ENCODE measurements at places on chromosomes 5 and 9.

DNA sequence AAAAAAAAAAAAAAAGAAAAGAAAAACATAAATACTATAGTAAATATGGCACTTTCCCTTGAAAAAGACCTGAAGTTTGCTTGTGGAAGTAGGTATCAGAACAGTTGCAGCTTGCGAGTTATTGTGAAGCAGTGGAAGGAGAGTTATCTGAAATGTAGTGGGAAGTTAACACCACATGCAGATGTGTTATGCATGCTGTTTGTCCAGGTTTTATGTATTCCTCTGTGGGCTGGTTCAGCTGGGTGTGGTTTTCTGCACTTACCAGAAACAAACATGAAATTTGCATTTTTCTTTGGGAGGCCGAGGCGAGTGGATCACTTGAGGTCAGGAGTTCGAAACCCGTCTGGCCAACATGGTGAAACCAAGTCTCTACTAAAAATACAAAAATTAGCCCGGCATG, 42.1 kb upstream of the CTNNA1 start:
- no peak for DNase-seq

DNA sequence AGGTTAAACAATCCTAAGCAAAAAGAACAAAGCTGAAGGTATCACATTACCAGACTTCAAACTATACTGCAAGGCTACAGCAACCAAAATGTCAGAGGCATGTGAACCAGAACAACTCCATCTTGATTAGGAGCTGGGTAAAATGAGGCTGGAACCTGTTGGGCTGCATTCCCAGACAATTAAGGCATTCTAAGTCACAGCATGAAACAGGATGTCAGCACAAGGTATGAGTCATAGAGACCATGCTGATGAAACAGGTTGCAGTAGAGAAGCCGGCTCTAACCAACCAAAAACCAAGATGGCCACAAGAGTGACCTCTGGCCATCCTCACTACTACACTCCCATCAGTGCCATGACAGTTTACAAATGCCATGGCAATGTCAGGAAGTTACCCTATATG, 252.0 kb downstream of the RASEF start:
- DNase-seq = no peak

- DNase-seq = no peak
These were observed 49.0 kb downstream of the PDE8B start for GRCh38 chr5:77259476-77259875.

DNA sequence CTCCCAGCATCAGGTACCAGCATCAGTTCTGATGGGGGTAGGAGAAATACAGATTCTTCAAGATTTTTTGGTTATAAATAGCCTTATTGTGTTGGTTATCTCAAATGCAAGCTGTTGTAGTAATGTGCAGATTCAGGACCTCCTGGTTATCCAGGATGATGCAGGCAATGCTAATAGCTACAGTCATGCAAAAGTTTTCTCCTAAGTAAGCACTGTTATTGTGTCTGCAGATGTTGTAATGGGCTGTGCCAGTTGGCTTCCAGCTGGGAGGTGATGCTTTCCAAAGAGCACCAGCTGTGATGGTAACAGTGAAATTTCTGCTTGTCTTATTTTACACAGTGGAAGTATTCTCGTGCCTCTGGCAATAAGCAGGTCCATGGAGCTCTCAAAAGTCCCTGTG, 719.2 kb upstream of the CTNND2 start:
- no peak for DNase-seq

DNA sequence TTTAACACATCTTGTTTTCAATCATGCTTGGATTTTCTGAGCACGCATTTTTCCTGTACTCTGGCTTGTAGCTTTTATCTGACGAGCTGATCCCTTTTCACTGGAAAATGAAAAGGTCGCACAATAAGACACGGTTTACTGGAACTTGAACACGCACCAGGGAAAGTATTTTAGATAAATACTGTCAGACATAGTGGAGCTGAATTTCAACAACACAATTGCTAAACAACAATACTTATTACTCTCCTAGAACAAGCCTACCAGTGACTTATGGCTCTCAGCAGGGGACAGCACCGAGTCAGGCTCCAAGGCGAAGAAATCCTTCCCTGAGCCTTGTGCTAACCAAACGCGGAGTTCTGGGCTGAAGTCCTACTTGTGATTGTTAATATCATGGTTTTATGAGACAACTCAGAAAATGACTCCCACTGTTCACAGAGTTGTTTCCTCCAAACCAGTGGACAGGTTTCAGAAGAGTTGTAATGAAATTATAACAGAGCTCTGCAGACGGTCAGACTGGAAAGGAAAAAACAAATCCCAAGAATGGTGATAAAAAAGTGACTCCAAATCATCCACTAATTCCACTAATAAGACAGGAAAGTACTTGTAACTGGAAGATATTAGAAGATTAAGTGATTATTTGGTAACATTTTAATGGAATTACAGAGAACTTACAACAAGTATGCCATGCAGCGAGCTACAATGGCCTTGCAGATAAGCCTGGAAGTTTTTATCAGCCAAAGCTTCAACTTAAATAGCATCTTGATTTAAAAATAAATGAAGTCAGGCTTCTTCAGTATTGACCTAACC, 359.6 kb downstream of the EBF1 start:
- DNase-seq = no peak

DNA sequence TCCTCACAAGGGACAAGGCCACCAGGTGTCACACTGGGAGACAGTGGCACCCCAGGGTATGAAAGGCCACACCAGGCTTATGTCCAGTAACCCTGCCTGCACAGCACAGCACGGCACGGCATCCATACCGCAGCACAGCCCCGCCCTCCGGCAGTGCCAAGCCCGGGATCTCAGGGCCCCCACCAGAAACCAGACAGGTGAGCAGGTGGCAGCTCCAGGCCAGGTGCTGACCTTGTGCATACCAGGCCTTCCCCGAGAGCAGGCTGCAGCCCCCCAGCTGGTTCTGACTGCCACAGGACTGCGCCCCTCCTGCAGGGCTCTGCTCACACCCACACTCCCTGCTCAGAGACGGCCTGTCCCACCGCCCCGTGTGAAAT, 56.5 kb downstream of the ADAMTS2 start:
- no peak for DNase-seq

- no peak for DNase-seq
These were observed 37.3 kb upstream of the KLF9 start for GRCh38 chr9:70451765-70452164.

- DNase-seq = peak; percentile 92
These were observed 53.7 kb downstream of the TMOD1 start for GRCh38 chr9:97555164-97555563.

DNA sequence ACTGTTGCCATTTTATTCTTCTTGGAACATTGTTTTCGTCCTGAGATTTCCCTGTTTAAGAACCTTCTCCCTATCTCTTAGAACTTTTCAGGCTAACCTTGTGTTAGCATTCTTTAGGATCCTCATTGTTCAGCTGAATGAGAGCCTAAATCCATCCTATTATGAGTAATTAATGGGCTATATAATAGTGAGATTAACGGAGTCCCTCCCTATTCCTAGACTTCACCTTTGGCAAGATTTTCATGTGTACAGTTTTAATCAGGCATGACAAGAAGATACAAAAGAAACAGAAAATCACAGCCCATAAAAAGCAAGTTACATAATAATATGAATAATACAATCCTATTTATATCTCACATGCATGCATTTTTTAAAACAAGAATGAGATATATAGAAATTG, 9.1 kb upstream of the MSMP start:
- no peak for DNase-seq

GRCh38 chr9:81479573-81479972, 209.8 kb downstream of the TLE1 start:
- DNase-seq = no peak

DNA sequence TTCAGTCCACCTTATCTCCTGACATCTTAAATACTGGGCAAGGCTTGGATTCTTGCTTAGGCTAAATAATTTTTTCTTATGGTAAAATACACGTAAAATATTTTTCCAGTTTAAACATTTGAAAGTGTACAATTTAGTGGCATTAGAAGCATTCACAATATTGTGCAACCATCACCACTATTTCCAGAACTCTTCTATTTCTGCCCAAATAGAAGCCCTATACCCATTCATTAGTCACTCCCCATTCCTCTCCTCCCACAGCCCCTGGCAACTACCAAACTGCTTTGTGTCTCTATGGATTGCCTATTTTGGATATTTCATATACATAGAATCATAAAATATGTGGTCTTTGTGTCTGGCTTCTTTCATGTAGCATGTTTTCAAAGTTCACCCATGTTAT, 57.6 kb downstream of the IL31RA start:
- DNase-seq = no peak

GRCh38 chr5:3276896-3277295, 318.7 kb upstream of the IRX1 start:
- no peak for DNase-seq

DNA sequence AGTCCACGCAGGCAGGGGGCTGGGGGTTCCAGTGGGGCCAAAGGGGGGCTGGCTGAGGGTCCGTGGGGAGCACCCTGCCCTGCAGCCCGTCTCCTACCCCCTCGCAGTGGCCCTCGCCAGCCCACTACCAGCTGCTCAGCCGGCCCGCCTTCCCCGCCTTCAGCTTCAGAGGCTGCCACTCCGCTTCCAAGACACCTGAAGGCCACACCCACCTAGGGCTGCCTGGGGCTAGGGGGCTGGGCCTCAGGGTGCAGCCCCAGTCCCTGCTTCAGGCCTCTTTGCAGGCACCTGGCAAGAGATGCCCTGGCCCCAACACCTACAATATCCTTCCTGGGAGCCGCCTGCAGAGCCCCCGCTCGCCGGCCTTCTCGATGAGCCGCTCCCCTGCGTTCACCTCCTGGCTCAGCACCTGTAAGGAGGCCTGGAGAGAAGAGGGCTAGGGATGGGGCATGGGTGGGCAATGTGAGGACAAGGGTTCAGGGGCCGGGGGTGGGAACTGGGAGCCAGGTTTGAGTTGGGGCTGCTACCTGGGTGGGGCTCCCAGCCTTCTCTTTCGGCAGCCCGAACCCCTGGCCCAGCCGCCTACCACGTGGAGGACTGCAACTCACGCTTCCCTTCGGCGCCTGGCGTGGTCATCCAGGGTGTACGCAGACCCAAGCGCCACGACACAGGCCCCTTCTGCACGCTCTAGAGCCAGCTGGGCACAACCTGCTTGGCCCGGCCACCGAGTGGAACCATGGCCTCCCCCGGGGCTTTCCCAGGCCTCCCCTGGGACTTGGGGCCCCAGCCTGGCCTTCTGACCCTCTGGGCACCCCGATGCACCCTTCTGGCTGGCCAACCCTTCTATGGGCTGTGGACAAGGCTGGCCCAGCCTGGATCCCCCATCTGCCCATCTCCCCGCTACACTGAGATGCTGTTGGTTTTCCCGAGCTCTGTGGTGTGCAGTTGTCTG, 1.7 kb downstream of the STPG3 start:
- DNase-seq = no peak

DNA sequence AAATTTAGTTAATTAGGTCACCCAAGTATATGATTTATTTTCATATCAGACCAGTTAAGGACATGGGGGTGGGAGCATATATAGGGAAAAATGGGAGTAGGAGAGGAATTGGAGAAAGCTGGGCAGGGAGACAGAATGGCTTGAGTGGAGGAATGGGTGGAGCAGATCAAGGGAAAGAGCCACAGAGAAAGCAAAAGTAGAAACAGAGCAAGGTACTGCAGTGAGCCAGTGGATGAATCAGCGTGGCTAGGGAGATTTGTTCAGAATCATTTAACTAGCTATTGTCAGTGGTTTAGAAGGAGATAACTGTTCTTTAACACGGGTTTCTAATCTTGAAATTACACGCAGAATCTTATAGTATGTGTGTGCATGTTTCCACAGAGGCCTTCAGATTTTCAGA, 37.4 kb downstream of the SNX24 start:
- DNase-seq = no peak

- DNase-seq = no peak
These were observed 21.6 kb downstream of the UBAC1 start for GRCh38 chr9:135939351-135940265.

DNA sequence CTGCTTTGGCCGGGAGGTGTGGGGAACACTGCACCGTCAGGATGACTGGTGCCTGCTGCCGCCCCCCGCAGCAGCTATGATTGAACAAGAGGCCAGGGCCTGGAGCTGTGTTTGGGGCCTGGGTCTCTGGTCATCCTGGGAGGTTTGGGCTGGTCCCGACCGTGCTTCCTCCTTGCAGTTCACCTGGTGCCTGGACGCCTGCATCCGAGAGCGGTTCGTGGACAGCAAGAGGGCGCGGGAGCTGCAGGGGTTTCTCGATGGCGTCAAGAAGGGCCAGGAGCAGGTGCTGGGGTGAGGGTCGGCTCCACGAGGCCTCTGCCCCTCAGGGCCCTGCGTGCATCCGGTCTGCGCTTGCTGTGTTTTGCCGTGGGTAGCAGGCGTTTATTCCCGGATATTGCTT, 8.9 kb downstream of the NELFB start:
- no peak for DNase-seq

- DNase-seq = peak; percentile 30
These were observed 6.8 kb upstream of the TIFAB start for GRCh38 chr5:135458921-135459331.

DNA sequence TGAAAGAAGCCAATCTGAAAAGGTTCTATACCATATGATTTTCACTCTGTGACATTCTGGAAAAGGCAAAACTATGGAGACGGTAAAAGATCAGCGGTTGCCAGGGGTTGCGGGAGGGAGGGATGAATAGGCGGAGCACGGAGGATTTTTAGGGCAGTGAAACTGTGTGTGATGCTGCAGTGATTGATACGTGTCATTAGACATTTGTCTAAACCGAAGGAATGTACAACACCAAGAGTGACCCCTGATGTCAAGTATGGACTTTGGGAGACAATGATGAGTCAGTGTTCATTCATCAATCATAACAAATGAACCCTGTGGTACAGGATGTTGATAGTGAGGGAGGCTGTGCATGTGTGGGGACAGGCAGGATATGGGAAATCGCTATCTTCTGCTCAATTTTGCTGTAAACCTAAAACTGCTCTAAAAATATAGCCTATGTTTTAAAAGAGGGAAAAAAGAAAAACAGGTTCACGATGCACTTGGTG, 34.4 kb downstream of the ERGIC1 start:
- no peak for DNase-seq

- no peak for DNase-seq
These were observed 60.1 kb downstream of the GADD45G start for GRCh38 chr9:89664896-89665329.

DNA sequence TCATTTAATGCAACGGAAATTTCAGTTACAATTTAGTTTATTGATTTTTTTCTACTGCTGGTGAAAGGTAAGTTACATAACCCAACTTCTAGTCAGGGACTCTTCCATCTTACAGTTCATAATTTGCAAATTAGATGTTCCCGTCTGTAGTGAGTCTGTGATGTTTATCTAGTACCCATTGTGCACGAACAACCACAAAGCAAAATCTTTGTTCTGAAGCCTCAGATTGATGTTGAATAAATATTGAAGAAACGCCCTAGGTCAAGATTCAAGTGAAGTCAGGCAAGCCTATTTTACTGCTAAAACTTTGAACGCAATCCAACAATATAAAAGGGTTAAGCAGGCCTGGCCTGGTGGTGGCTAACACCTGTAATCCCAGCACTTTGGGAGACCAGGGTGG, 43.1 kb downstream of the BASP1 start:
- DNase-seq = no peak

- no peak for DNase-seq
These were observed 295.3 kb upstream of the DMRT1 start for GRCh38 chr9:546235-546634.

- DNase-seq = no peak
These were observed 289.7 kb downstream of the CDK5RAP2 start for GRCh38 chr9:120289990-120290975.

- no peak for DNase-seq
These were observed 18.5 kb upstream of the ANXA1 start for GRCh38 chr9:73133022-73133651.

GRCh38 chr9:79572608-79573411, 1.0 kb downstream of the TLE4 start:
- DNase-seq = peak; percentile 54
